ENCODE measurements at places on chromosomes 13 and 19.

DNA sequence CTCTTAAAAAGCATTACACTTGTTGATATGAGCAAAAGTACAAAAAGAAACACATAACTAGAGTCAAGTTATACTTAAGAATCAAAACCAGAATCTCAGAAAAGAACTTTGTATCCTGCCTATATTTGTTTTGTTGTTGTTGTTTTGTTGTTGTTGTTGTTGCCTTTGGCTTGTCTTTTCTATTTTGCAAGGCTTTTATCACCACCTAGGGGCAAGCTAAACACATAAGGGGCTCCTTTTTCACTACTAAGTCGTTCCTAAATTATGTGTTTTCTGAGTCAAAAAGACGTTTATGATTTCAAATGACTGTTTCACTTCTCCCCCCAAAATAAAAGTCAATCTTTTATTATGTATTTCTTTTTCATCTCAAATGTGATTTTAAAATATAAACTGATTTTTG lies 250.2 kb downstream of the RBM26 start:
- DNase-seq: no peak
- no peak overlapping the region for H3K4me3 ChIP-seq
- H3K4me1 ChIP-seq: no peaks in the 10 kb centered on the region
- H3K27me3 ChIP-seq: no peaks in the 10 kb centered on the region
- no peak overlapping the region for H3K27ac ChIP-seq

GRCh38 chr19:50978772-50979390 lies 4.8 kb downstream of the KLK7 start:
- no peak for DNase-seq
- H3K27ac ChIP-seq: no peak overlapping the region
- no peaks in the 10 kb centered on the region for H3K36me3 ChIP-seq
- no peak overlapping the region for H3K4me3 ChIP-seq
- H3K27me3 ChIP-seq: peaks cover 5% of the 10 kb centered on the region

DNA sequence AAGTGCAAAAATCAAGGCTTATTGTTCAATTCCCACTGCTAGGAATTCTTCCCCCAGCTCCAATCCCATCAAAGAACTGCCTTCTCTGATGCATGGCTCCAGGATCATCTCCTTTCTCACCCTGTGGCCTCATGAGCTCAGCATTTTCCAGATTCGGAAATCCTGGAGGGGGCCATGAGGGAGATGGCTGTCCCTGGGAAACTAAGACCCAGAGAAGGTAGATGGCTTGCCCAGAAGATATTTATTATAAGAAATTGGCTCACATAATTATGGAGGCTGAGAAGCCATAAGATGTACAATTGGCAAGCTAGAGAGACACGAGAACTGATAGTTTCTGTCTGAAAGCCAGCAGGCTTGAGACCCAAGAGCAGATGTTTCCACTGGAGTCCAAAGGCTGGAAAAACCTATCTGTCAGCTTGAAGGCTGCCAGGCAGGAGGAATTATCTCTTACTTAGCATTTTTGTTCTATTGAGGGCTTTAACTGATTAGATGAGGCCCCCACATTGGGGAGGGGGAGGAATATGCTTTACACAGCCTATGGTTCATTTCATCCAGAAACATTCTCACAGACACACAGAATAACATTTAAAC lies 58.6 kb downstream of the GADD45B start:
- no peak for DNase-seq
- H3K36me3 ChIP-seq: no peaks in the 10 kb centered on the region
- no peaks in the 10 kb centered on the region for H3K27me3 ChIP-seq
- H3K4me1 ChIP-seq: peaks cover 23% of the 10 kb centered on the region
- H3K4me3 ChIP-seq: no peak overlapping the region
- H3K27ac ChIP-seq: no peak overlapping the region

GRCh38 chr13:22944378-22944777 lies 236.4 kb upstream of the SGCG start:
- H3K4me3 ChIP-seq: no peak overlapping the region
- H3K36me3 ChIP-seq: no peaks in the 10 kb centered on the region
- no peaks in the 10 kb centered on the region for H3K4me1 ChIP-seq

GRCh38 chr19:8592231-8593009 lies 15.2 kb upstream of the MYO1F start:
- no peaks in the 10 kb centered on the region for H3K27me3 ChIP-seq
- H3K27ac ChIP-seq: no peak overlapping the region
- no peaks in the 10 kb centered on the region for H3K36me3 ChIP-seq
- peak; percentile 96 for DNase-seq

GRCh38 chr19:21569494-21569865 lies 64.1 kb downstream of the ZNF429 start:
- H3K27ac ChIP-seq: no peak overlapping the region
- H3K36me3 ChIP-seq: no peaks in the 10 kb centered on the region
- no peaks in the 10 kb centered on the region for H3K4me1 ChIP-seq
- H3K27me3 ChIP-seq: no peaks in the 10 kb centered on the region
- DNase-seq: no peak

DNA sequence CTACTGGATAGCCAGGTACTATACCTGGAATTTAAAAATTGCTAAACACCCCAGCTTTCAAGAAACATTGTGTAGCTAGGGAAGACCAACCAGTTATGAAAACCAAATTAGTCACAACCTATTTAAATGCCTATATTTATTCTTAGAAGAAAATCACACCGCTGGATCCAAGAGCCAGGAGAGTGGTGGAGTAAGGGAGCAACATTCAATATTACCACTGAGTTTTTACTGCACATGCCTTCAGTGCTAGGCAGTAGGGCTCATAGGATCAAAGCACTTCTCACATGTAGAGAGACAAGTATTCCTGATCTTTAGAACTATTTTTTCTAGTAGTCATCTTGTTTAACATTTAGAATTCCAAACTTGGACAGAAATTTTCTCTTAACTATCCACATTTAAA lies 11.2 kb downstream of the ITM2B start:
- H3K27me3 ChIP-seq: no peaks in the 10 kb centered on the region
- DNase-seq: no peak
- H3K4me1 ChIP-seq: peaks cover 90% of the 10 kb centered on the region
- H3K36me3 ChIP-seq: peaks cover 3% of the 10 kb centered on the region
- no peak overlapping the region for H3K4me3 ChIP-seq
- H3K27ac ChIP-seq: no peak overlapping the region

DNA sequence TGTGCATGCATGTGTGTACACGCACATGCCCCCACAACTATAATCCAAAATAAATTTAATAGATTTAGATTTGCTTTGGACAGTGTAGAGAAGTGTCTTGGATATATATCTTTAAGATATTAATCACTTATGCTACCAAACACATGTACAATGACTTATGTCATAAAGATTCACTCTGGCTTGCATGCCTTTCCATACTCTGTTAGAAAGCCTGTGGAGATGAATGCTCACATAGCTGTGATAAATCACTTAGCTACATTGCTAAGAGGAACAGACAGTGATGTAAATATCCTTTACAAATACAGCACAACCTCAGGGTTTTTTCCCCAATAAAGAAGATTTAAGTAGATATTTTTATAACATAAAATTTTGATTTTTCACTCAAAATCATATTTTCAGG lies 2484.8 kb upstream of the PCDH20 start:
- no peaks in the 10 kb centered on the region for H3K27me3 ChIP-seq
- DNase-seq: no peak
- H3K4me3 ChIP-seq: no peak overlapping the region
- H3K36me3 ChIP-seq: no peaks in the 10 kb centered on the region
- H3K27ac ChIP-seq: no peak overlapping the region

- no peak overlapping the region for H3K27ac ChIP-seq
- no peak overlapping the region for H3K4me3 ChIP-seq
- no peak for DNase-seq
- H3K4me1 ChIP-seq: no peaks in the 10 kb centered on the region
- no peaks in the 10 kb centered on the region for H3K36me3 ChIP-seq
- no peaks in the 10 kb centered on the region for H3K27me3 ChIP-seq
Observed at GRCh38 chr13:37934339-37935191, 65.0 kb upstream of the TRPC4 start.

DNA sequence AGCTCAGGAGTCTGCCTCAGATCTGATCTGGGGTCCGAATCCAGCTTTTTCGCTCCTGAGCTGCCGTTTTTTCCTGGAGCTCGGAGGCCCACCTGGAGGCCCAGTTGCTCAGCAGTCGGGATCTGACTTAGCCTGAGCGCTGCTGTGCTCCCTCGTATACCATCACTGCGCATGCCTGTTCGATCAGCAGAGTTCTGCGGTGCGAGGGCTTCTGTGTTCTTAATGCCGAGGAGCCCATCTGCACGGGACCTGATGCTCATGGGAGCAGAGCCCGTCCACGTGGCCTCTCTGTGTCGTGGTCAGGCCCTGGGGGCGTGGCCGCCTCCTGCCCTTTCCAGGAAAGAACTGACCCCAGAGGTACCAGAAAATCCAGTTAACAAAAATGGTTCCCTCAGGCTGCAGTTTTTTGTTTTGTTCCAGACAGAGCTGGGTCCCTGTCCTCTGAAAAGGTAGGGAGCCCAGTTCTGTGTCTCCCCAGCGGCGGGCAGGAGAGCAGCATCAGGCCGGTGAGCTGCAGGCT lies 57.4 kb downstream of the MCF2L start:
- no peaks in the 10 kb centered on the region for H3K4me1 ChIP-seq
- H3K4me3 ChIP-seq: no peak overlapping the region
- H3K27me3 ChIP-seq: no peaks in the 10 kb centered on the region
- H3K27ac ChIP-seq: no peak overlapping the region
- no peaks in the 10 kb centered on the region for H3K36me3 ChIP-seq
- no peak for DNase-seq

DNA sequence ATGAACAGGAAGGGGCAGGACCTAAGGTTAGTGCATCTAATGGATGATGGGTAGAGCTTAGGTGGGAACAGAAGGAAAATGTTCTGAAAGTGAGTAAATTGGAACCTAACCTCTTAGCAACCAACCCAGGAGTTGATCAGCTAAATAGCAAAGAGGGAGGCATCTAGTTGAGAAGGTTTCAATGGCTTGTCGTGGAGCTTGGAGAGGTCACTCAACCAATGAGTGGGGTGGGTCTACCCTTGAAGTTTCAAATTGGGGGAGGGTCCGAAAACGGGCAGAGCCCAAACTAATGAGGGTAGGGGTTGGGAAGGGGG lies 5.7 kb upstream of the SHKBP1 start:
- H3K36me3 ChIP-seq: no peaks in the 10 kb centered on the region
- no peaks in the 10 kb centered on the region for H3K27me3 ChIP-seq
- DNase-seq: no peak
- H3K4me3 ChIP-seq: peak overlapping the region; percentile 13

DNA sequence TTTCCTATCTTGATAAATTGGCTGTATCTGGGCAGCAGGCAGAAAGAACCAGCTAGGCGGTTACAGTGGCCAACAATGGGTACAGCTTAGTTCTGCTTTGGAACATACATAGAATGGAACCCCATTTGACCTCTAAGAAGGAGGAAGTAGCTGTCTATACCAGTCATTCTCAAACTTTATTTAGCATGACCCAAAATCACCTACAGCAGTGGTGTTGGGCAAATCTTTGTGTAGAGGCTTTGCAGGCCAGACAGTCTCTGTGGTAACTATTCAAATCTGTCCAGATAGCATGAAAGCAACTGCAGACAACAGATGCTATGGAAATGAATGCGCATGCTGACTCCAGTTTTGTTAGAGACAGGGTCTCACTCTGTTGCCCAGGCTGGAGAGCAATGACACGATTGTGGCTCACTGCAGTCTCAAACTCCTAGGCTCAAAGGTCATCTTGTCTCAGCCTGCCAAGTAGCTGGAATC lies 12.0 kb upstream of the KCNC3 start:
- no peaks in the 10 kb centered on the region for H3K27me3 ChIP-seq
- H3K4me3 ChIP-seq: no peak overlapping the region
- DNase-seq: no peak
- H3K36me3 ChIP-seq: no peaks in the 10 kb centered on the region
- no peaks in the 10 kb centered on the region for H3K4me1 ChIP-seq

DNA sequence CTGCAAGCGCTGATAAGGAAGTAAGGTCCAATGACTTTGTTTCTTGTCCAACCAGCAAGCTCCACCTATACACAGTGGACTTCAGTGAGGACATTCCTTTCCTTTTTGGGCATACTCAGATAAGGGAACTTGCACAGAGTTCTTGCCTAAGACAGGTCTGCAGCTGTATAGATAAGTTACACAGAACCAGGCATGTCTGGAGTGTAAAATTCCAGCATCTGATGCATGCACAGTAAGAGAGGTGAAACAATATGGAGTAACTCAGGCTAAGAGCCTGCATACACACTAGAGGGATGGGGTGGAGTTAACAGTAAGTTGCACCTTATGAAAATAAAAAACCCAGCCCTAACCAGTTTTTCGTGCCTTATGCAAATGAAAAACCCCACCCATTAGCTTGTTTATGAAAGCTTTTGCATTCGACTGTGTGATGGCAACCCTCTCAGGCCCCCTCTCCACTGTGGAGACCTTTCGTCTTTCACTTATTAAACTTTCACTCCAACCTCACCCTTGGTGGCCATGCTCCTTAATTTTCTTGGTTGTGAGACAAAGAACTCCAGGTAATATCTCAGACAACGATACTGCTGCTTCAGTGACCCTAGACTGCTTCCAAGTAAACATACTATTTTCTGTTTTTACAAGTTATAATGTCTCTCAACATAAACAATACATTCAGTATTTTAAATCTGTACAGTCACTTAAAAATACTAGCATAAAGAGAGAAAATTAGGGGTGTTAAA lies 2859.0 kb upstream of the PCDH20 start:
- no peak overlapping the region for H3K27ac ChIP-seq
- no peaks in the 10 kb centered on the region for H3K27me3 ChIP-seq
- H3K4me1 ChIP-seq: no peaks in the 10 kb centered on the region
- H3K4me3 ChIP-seq: no peak overlapping the region
- H3K36me3 ChIP-seq: no peaks in the 10 kb centered on the region

- no peaks in the 10 kb centered on the region for H3K4me1 ChIP-seq
- no peaks in the 10 kb centered on the region for H3K36me3 ChIP-seq
- no peak overlapping the region for H3K4me3 ChIP-seq
Observed at GRCh38 chr13:39496506-39496905, 106.5 kb downstream of the LHFPL6 start.
